ENCODE measurements at places on chromosomes 7 and 10.

DNA sequence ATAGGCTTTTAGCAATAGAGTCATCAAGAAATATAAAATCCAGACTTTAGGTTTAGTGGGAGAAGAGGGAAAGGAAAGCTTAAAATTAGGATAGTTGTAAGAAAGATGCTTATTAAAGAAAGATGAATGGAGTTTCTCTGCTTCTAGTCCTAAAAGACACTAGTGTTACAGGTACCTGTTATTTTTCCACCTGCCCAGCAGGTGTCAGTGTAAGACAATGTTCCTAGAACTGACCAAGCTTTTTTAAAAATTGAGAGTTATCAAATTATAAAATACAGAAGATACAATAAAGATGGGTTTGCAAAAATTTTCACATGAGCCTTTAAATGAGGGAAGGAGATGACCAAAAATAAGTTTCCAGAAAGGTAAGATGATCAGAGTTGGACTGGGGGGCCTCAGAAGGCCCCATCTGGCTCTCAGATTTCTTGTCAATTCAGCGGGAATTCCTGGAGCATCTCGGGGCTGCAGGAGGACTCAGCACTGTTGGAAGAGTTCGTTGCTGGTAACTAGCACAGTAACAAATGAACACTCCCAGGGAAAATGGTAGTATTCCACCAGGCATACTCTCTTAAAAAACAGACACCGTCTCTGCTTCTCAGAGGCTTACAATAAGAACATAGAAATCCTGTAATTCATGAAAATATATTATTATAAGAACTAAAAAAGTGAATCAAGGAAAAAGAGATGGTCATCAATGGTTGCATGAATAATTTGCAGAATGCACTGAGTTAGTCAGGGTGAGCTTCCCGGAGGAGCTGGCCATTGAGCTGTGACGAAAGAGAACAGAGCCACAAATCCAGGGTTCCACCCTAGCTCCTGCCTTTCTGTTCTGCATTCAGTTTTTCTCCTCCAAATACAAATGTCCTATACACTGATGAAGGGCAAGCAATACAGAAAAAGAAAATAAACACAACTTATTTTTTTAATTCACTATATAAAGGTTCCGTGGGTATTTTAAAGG is 71.8 kb upstream of the PIK3CG start:
- DNase-seq, result no peak

GRCh38 chr7:141874787-141875186 is 33.5 kb upstream of the PRSS37 start:
- DNase-seq, result no peak

GRCh38 chr7:139603896-139604295 is 80.4 kb downstream of the CLEC2L start:
- DNase-seq, result no peak

DNA sequence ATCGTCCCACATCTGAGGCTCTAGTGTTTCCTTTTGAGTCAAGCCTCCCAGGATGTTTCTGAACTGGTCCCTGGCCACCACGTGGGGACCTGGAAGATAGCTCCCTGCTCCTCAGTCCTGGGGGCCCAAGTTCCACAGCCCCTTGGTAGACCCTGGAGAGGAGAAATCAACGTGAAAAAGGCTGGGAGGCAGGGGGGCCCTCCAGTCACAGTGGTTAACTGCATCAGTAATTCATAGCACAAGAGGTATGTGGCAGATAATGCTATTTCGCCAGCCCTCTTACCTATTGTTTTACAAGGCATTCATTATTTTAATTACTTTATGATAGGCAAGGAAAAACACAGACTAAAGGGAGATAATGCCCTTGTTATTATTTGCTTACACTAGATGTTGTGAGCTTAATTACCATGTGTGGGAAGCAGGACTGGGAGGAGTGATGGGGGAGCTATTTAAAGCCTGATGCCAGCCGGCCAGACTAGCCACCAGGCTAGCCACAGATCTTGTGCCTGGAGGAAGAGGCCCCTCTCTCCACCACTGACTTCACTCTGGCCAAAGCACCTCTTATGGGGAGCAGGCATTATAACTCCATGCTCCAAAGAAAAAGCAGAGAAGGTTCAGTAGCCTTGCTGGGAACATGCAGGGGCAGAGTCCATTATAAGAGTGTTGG is 230.7 kb downstream of the KCNMA1 start:
- DNase-seq, result no peak

DNA sequence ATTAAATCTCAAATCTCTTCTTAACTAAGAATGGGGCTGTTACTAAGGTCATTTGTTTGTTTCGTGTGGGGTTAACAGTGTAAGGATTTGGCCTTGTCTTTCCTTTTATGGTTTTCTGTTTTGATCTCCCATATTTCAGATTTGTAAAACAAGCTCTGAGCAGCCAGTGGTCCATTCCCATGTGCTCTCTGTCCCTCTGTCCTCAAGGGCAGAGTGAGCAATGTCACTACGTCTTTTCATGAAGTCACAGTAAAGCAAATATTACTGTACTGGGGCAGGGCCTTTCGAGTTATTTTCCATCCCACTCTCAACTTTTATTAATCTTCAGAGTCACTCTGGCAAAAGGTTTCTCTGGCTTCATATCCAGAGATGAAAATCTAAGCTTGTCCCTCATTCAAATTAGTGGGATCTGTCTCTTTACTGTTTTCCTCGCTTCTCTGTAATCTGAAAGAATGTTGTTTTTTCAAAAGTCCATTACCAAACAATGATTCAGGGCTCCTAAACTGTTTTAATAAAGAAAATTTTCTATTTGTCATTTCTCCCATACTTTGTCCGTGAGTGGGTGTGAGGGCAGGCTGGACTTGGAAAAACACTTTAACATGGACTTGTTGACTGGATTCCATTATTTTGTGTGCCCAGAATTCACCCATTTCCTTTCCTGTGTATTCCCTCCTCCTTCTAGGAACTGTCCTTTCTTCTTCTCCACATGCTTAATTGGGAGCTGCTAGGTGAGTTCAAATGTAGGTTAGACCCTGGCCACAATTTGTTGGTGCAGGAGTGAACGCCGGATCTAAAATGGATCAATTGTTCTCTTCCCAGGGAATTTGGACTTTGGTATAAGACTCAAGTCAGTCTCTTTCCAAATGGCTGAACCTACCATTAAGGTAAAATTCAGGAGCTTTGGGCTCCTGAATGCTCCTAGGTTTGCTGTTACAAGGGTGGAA is 42.1 kb upstream of the NAMPT start:
- no peak for DNase-seq

DNA sequence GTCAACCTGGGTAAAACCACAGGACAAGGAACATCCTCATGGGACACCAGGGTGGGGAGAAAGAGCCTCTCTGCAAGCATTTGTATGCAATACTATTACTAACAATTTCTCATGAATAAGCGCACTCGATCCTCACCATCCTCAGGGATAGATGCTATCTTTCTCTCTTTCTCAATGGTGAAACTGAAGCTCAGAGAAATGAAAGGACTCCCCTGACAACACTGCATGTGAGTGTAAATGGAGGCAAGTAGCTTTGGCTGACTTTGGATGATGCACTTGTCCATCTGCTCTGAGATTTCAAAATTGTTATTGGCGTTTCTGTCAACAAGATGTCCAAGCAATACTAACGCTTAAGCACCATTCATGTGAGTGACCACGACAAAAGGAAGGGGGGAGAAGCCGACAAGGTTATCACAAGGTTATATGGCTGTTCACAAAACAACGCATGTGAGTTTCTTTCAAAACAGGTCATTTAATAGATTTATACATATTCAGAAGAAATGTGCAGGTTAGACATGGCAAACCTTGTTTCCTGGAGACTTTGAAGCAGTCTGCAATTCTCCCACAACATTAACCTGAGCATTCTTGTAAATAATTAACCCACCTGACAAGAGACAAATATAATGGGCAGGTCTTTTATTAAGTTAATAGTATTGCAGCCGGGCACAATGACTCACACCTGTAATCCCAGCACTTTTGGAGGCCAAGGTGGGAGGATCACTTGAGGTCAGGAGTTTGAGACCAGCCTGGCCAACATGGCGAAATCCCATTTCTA is 54.0 kb downstream of the IFIT5 start:
- DNase-seq, result no peak

DNA sequence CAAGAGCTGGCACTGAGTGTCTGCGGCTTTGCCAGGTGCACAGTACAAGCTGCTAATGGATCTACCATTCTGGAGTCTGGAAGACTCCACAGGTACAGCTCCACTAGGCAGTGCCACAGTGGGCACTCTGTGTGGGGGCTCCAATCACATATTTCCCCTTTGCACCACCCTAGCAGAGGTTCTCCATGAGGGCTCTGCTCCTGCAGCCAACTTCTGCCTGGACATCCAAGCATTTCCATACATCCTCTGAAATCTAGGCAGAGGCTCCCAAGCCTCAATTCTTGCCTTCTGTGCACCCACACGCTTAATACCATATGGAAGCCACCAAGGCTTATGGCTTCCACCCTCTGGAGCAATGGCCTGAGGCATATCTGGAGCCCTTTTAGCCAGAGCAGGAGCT is 29.2 kb downstream of the IQUB start:
- no peak for DNase-seq

GRCh38 chr10:18068401-18068800 is 71.8 kb upstream of the CACNB2 start:
- no peak for DNase-seq

DNA sequence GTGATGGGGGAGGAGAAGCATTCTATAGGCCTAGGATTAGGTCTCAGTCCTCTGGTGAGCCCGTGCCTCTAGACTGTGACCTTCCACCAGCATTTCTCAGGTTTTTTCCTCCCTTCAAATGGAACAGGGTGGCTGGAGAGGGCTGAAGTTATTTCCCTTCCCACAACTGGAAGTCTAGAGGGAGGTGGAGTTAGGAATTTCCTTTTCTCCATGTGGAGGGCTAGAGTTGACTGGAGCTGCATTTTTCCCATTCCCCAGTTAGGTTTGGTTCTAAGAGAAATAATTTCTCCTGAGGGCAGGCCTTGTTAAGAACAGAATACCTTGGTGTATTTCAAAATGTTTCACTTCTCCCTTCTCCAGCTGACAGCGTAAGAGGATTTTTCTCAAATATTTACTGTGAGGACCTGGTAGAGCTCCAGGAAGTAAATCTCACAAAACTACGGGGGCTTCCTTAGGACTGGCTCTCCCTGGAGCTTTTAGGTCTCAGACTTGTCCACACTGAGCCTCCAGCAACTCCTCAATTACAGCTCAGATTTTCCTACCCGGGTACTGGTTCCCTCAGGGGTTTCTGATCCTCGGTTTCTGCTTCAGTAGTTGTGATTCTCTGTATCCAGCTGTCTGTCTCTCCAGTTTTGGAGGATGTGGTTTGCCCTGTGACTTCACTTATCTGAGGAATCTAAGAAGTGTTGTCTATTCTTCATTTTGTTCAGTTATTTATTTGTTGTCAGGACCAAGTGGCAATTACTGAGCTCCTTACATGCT is 6.0 kb upstream of the REEP3 start:
- no peak for DNase-seq

DNA sequence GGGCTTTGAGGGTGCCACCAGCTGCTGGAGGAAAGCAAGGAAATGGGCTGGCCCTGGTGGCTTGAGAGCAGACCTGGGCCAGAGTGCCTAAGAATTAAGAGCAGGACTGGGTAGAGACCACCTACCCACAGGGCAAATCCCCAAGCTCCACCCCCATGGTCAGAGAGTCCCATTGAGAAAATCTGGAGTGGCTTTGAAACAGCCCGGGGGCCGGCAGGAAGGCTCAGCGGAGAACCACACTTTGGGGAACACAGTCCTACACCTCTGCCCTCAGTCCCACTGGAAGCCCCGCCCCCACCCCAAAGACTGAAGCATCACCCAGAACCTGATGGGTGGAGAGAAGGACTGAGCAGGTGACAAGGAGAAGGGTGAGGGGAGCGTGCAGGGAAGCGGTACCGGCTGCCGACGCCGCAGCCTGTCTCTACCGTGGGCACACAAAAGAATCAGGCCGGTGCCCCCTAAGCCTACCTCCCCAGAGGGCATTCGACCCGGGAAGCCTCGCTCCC is 3.6 kb downstream of the SMARCD3 start:
- no peak for DNase-seq

DNA sequence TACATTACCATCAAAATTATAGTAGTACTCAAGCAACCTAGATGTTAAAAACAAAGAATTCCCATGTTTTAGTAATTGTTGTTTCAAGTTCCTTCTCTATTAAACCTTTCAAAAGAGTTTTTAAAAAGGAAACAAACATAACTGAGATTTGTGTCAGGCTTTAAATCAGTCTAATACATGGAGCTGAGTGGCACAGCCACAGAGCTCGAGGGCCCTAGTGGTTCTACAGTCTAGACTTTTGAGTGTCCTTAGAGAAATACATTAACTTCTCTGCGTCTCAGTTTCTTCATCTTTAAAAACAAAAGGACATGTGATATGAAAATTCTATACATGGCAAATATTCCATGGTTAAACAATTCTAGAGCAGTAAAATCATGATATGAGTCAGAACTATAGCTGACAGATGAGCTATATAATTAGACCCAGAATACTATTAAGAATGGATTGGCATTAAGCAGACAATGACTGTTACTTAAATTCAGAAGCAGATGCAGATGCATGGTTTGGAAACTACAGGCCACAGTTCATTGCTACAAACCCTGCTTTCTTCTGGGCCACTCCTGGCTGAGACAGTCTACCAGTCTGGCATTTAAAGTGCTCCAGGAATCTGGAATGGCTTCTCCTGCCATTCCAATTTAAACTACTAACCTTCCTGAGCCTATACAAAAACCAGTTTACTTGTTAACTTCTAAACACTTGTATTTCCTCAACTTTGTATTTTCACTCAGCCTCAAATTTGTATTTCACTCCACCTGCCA is 77.4 kb downstream of the EPC1 start:
- no peak for DNase-seq

GRCh38 chr10:44517635-44518034 is 132.7 kb upstream of the CXCL12 start:
- DNase-seq, result no peak

GRCh38 chr10:125096371-125096770 is 64.0 kb downstream of the CTBP2 start:
- DNase-seq, result no peak

DNA sequence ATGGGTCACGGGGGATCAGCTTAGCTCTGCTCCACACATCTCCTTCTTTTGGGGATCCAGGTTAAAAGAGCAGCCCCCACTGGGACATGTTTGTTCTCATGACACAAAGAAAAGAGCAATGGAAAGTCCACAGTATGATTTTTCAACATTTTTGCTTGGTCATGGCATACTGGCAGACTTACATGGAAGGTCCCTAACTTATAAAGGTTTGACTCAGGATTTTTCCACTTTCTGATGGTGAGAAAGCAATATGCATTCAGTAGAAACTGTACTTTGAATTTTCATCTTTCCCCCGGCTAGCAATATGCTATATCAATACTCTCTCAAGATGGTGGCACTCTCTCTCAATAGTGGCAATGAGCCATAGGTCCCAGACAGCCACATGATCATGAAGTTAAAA is 227.7 kb upstream of the LRRN3 start:
- no peak for DNase-seq

GRCh38 chr7:16260236-16260728 is 161.1 kb downstream of the CRPPA start:
- DNase-seq, result no peak

- DNase-seq, result no peak
Observed at GRCh38 chr10:71255808-71256660, 43.7 kb downstream of the UNC5B start.
